ENCODE measurements at places on chromosomes 7 and 10.

DNA sequence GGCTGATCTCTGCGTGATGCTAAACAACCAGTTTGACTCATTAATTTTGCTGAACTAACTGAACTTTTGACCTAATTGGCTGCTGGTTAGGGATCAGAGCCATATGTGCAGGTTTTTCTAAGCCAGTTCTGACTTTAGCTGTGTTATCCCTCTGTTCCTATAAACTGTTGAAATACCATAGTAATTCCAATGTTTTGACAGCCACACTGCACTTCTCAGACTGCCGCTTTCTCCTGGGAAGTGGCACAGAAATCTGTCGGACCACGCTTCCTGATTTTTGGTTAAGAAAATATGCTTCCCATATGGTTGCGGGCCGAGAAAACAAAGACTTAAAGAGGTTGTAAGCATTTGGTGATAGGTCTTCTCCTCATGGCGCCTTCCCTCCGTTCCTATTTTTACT lies 42.3 kb downstream of the TBXAS1 start:
- no peak for DNase-seq

DNA sequence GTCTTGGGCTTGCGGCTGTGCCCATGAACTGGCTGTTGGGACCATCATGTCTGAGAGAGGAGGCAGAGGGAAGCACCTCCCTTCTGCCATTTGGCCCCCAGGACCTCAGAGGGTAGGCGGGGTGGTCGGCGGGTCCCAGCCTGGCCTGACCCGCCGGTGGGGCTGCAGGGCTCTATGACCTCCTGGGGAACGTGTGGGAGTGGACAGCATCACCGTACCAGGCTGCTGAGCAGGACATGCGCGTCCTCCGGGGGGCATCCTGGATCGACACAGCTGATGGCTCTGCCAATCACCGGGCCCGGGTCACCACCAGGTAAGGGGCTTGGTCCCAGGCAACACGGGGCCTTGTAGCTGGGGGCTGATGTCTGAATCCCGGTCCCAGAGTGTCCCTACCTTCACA lies 14.1 kb downstream of the SUMF2 start:
- DNase-seq: no peak

- no peak for DNase-seq
Observed at GRCh38 chr10:127855976-127856375, 36.8 kb downstream of the CLRN3 start.

GRCh38 chr10:34830217-34830822 lies 15.2 kb upstream of the PARD3 start:
- no peak for DNase-seq

- DNase-seq: no peak
Observed at GRCh38 chr10:88528201-88528600, 54.9 kb downstream of the RNLS start.

DNA sequence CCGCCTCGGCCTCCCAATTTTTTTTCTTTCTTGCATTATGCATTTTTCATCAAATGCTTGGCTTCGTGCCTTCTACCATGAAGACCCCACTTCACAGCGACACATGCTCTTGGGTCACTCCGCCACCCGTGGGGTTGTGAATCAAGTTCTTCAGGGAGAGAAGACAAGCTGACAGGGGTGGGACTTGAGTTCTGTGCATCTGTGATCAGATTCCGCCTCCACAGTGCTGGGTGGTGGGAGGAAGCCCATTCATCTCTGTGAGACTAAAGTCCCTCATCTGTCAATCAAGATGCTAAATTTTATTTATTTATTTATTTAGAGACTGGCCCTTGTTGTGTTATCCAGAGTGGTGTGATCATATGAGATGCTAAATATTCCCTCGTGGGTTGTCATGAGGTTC lies 333.0 kb downstream of the DPP6 start:
- DNase-seq: no peak

- no peak for DNase-seq
Observed at GRCh38 chr7:99290980-99291607, 18.5 kb downstream of the MYH16 start.

DNA sequence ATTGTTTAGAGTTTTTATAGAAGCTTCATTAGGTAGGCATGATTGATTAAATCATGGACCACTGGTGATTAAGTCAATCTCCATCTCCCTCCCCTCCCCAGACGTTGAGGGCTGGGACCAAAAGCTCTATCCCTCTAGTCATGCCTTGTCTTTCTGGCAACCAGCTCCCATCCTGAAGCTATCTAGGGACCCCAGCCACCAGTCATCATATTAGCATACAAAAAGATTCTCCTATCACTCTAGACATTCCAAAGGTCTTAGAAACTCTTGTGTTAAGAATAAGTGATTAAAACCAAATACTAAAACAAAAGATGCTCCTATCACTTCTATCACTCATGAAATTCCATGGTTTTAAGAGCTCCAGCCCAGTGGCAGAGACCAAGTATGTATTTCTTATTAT lies 178.2 kb downstream of the RAPGEF5 start:
- DNase-seq: no peak

GRCh38 chr10:86785037-86785436 lies 28.6 kb downstream of the BMPR1A start:
- DNase-seq: no peak

DNA sequence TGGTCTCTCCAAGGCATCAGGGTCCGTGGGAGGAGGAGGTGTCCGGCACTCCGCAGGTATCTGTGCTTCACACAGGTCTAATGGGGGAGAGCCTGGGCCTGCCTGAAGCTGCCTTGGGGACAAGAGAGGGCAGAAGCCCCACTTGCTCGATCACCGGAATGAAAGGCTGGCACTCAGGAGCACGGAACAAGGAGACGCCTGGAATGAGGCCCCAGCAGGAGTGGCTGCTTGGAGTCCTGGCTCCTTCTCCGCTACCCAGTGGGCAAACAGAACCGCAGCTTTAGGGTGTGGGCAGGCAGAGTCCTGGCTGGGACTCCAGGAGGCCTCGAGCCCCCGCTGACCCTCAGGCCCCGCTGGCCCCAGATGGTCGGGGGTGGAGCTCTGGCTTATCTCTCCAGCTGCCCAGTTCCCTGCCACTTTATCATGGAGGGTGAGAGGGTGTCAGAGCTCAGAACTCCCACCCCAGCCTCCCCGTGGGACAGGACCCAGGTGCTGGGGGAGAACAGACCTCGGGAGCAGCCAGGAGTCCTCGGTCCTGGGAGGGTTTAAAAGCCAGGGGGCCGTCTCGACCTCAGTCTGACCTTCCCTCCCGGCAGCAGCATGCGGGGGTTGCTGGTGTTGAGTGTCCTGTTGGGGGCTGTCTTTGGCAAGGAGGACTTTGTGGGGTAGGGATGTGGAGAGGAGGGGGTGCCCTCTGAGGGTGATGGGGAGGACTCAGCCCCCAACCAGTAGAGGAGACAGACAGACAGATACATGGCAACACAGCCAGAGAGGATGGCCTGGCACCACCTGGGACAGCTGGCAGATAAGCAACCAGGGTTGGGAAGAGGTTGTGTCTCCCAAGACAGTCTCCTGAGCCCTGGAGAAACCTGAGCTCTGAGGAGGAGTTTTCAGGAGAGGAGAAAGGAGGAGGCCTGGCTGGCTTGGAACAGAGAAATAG lies at the start of gene CPA1:
Gene CPA1, plus strand, starts transcription at position 574 of the 940 bp plus-strand sequence. Its CDS starts 27 bp downstream, at position 601.
- DNase-seq: no peak

- no peak for DNase-seq
Observed at GRCh38 chr10:54064215-54064614, 736.8 kb downstream of the PCDH15 start.

- DNase-seq: no peak
Observed at GRCh38 chr10:129853562-129853903, 110.5 kb downstream of the EBF3 start.

DNA sequence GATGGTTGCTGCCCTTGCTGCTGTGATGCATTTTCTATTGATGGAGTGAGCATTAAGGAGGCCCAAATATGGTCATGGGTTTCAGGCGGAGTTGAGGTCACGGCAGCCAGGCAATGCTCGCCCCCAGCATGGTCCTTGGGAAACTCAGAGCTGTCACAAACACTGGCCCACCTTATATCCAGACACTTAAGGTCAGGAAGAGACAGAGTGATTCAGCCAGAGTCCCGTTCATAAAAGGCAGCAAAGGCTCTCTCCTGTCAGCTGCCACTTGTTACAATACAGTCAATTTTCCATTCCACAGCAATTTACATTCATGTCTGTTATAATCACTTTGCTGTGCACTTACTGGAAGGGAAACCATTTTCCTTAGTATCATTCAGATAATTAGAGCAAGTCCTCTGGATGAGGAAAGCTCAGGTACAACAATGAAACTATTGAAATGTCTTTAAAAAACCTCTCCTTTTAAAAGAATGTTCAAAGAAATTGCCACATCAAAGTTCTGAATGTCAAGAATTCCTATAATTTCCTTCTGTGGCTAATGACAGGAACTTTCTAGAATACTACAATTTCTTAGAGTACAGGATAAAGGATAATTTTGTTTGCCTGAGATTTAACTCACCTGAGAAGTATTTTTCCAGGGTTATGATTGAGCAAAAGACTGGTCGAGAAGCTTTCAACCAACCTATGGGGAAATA lies 14.8 kb upstream of the ANKRD1 start:
- no peak for DNase-seq

DNA sequence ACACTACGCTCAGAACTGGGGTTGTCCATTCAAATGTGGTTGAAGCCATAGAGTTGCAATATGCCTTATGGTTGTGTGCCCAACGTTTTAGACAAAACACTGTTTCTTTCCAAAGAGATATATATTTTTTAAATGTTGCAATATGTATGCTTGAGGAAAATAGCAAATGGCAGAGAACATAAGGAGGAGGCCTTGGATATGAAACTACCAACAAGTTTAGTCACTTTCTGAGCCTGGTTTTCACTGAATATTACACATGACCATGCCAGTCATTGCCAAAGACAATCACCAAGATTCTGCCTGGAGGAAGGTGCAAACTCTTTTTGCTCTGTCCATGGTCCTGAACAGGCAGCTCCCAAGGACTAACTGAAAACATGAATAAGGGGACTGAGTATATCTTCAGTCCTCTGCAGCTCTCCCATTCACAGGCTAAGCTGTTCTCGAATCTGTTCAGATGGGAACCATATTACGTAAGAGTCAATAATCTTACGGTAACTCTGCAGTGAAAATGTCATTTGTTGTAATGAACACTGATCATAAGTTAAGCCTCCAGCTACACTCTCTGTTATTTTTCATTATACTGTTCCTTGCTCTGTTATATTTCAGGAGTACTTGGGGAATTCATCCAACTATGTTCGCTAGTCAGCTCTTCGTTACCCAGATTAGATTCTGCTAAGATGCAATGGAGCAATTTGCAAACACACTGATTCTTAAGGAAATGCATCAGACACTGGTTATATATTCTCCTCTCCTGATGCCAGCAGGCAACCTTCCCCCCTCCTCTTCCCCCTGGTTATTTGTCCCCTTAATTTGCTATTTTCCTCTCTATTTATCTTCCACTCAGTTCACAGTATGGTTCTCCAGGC lies 90.7 kb upstream of the C1QL3 start:
- no peak for DNase-seq

GRCh38 chr7:128005759-128006159 lies 25.5 kb downstream of the LRRC4 start:
- DNase-seq: no peak

DNA sequence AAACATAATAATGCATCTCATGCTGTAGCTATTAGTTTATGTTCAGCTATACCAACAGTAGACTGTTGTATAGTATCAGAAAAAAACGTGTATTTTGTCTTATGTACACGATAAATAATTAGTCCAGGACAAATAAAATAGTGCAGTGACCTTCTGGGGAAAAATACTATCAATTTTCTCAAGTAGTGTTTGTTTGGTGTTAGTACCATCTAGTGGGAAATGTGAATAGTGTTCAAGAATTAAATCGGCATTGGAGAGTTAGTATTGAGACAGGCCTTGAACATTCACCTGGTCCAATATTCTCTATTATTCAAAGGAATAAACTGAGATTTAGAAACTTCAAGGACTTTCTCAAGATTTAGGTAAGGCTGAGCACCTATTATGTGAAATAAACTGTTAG lies 21.7 kb upstream of the OR2A5 start:
- no peak for DNase-seq

DNA sequence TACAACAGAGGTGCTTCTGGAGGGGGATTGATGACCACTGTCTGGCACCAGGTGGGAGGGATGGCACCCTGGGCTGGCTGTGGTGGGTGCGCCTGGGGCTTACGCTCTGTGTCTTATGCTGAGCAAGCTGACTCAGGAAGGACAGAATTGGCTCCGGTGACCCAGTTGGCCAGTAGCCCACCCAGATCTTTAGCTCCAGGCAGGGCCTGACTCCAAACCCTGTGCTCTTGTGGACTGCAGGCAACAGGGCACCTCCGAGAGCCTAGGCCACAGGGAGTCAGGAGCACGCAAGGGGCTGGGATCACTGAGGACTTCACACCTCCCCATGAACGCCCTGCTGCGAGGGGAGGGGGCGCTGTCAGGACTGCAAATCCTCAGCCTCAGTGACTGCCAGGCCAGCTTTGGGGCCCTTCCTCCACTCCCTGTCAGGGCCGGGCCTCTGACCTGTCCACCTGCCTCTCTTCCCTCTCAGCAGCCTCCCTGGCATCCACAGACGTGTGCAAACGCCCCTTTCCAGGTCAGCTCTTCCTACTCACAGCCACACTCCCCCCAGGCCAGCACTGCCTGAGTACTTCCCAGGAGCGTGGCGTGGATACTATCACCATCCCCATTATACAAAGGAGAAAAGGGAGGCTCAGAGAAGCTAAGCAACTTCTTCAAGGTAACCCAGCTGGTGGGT lies 118.7 kb downstream of the SLIT1 start:
- DNase-seq: no peak

GRCh38 chr7:26664735-26665416 lies 199.5 kb downstream of the SKAP2 start:
- no peak for DNase-seq

DNA sequence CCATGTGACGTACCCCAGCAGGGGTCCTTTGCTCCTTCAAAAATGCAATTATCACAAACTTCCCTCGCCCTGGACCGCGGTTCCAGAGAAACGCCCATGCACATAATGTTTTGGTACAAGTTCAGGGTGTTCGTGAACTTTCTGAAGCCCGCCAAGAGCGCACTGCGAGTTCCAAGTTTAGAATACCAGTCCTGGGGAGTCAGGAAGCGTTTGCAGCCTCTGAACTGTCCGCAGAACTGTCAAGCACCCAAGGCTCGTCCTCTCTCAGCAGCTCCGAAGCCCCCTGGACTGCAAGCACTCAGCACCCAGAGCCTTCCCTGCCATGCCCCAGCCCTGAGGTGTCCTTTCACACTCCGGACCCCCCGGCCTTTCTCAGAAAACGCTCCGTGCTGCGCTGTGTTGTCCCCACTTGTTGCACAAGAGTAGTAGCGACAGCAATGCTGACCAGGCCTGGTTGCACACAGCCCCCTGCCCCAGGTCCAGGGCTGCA lies 30.3 kb downstream of the CALML3 start:
- no peak for DNase-seq

DNA sequence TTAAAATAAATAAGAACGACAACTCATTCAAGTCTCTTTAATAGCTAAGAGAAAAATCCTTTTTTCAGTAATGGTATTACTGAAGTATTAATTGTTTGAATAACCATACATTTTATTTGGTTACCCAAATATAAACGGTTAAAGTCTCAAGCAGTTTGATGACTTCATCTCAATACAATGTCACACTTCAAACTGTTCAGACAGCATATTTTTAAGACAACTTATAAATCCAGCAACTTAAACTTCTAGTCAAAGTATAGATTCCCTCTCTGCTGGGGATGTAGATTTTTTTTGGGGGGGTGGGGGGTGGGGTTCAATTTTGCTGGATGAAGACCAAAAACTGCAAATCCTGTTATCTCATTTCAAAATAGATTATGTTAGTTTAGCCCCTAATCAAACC lies 42.0 kb downstream of the GNA12 start:
- DNase-seq: no peak

- no peak for DNase-seq
Observed at GRCh38 chr10:84783386-84783785, 455.0 kb downstream of the CCSER2 start.
